ENCODE measurements at places on chromosomes 5 and 9.

DNA sequence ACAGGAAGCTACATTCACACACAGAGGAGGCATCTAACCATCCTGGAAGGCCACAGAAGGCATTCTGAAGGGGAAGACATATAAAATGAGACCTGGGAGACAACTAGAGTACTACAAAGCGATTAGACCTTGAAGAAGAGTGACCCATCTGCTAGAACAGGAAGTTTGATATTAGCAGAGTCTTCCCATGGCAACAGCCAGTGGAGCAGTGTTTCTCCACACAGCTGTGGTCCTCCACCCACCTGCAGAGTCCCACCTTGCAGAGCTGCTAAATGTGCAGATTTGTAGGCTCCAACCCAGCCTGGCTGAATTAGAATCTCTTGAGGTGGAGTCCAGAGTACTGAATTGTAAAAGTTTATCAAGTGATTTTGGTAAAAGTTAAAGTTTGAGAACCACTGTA is 267.0 kb downstream of the CETN3 start:
- no peak for DNase-seq

- DNase-seq: no peak
Observed at GRCh38 chr9:108640230-108640629, 215.6 kb downstream of the ACTL7B start.

DNA sequence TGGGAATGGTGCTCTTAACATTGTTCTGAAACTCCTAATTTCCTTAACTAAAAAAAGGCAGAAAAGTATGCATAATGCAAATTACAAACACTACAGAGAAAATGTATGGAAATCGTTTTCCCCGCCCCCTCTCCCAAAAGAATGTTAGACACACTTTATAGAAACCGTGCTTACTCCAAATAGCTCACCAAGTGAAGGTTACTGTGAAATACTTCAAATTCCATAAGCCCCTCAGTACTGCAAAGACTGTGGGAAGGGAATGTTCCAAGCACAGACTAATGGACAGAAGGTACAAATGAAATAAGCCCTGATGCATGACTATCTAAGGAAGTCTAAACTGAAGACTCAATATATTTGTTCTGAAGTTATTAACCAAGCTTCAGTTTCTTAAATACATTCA is 12.5 kb downstream of the MAPKAP1 start:
- DNase-seq: no peak

GRCh38 chr9:20407013-20407412 is 215.3 kb downstream of the MLLT3 start:
- DNase-seq: no peak

DNA sequence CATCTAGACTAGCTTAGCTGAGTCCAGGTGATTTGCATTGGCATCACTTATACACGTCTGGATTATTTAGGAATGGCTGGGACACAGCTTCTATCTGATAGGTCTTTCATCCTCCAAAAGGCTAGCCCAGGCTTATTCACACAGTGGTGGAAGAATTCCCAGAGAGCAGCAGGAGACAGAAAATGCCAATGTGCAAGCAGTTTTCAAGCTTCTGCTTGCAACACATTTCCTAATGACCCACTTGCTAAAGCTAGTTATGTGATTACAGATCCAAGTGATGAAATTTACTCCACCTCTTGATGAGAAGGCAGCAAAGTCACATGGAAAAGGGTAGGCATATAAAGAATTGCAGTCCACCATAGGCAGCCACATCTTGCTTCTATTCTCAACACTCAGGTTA is 44.2 kb upstream of the MAST4 start:
- no peak for DNase-seq

DNA sequence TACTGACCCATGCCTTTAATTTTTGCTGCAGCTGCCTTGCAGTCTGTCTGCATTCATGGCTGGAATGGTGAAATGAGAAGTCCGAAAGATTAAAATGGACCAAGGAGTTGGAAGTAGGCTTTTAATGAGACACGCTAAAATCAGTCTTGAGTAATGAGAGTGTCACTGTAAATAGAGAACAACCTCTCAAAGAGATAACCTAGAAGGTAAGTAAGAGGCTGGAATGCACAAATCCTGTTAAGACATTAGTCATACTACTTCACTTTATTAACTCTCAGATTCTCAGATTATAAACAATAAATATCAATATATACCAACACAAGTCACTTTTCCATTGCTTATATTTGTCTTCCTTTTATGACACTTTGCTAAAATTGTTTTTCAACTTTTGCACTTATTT is 880.6 kb upstream of the C9orf72 start:
- DNase-seq: no peak

DNA sequence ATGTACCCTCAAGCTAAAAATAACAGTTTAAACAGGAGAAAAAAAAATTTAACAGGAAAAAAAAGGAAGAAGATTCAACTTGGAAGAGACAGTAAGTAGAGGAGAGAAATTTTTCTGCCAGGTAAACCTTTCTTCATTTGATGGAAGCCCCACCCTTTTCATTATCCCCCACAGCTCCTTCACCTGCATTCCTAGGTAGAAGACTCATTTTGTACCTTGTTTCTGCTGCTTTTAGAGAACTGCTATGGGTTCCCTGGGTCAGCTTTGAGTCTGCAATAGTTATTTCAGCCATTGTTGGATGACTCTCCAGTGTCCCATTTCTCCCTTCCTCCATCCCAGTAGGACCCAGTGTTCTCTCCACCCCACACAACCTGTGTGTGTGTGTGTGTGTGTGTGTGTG is 74.1 kb upstream of the CPEB4 start:
- DNase-seq: no peak

DNA sequence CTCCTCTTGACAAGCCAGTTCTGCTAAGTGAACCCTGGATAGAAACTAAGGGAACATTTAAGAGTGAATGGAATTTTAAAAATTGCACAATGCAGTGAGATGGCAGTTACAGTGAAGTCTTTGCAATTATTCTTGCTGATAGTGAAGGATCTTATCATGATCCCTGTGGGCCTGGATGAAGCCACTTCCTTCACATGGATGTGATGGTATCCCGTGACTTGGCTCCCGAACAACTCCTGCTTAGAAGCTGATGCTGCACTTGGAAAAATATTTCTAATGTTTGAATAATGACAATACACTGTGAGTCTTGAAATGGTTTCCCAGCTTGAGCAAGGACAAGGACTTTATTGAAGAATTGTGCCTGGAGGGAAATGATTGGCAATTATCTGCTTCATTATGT is 49.2 kb upstream of the NTRK2 start:
- no peak for DNase-seq

- no peak for DNase-seq
Observed at GRCh38 chr5:57202811-57203210, 29.0 kb downstream of the GPBP1 start.

GRCh38 chr5:34582371-34582770 is 73.8 kb upstream of the RAI14 start:
- no peak for DNase-seq

DNA sequence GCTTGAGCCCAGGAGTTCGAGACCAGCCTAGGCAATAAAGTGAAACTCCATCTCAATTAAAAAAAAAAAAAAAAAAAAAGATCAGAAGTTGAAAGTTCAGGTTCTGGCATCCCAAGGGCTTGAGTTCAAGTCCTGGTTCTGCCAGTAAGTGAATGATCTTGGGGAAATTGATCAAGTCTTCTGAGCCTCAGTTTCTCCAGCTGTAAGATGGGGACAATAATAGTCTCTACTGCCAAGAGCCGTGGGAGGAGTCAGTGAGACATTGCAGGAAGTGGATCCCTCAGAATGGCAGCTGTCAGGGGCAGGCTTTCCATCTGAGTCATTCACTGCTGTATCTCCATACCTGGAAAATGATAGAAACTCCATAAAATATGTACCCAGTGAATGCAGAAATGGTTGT is 37.8 kb upstream of the FUBP3 start:
- DNase-seq: no peak

DNA sequence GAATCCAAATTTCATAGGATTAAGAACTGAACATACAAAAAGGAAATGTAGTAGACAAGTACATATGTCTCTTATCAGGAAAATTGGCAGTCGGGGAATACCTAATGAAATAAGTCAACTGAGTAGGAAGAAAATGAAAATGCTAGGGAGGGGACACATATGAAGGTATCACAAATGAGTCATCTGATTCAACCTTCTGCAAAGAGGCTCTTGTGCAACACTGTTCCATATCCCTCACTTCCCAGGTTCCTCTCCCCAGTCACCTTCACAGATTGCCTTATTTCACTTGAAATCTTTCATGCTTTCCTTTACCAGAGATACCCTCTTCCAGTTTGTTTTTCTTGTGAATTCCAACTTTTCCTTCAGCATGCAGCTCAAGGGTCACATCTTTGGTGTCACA is 139.0 kb downstream of the RFX3 start:
- DNase-seq: no peak

DNA sequence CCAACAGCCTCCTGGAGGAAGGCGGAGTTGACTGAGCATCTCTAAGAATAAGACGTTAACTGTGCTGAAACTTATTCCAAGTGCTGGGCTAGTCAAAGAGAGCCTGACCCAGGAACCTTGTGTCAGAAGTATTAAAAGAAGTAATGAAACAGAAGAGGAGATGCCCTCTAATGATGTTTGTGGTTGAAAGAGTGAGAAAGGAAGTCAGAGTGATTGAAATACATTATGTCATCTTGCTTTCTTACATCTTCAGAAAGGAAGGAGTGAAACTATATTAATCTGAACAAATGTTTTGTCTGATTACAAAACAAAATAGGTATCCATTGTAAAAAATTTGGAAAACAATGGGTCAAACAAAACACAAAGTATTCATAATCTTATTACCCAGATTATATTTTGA is 460.7 kb downstream of the NTRK2 start:
- no peak for DNase-seq

DNA sequence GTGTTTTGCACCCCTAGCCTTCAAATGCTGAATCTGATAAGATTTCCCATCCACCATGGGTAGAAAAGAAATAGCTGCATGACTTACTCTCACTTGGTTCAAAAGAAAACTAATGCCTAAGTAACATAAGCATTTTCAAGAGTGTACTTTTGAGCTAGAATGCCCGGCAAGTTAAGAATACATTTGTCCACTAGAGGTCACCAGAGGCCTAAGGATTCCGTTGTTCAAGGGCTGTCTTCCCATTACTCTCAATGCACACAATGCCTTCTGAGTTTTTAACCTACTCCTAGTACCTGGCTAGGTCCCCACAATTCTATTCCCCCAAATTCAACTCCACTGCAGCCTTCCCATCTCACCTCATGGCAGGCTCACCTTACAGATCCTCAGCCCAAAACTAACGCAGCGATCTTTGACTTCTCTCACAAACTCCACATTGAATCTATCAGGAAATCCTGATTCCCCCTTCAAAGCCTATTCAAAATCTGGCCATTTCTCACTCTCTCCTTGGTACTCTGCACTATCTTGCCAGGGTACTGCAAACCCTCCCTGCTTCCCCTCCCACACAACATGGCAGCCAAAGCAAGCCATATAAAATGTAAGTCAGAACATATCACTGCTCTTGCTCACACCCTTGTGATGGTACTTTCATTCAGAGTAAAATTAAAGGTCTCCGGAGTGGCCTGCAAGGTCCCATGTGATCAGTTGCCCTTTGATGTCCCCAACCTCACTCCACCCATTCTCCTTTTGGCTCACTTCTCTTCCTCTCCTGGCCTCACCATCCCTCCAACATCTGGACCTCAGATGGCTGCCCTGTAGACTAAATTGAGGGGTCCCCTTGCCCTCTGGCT is 13.4 kb downstream of the OXCT1 start:
- no peak for DNase-seq

DNA sequence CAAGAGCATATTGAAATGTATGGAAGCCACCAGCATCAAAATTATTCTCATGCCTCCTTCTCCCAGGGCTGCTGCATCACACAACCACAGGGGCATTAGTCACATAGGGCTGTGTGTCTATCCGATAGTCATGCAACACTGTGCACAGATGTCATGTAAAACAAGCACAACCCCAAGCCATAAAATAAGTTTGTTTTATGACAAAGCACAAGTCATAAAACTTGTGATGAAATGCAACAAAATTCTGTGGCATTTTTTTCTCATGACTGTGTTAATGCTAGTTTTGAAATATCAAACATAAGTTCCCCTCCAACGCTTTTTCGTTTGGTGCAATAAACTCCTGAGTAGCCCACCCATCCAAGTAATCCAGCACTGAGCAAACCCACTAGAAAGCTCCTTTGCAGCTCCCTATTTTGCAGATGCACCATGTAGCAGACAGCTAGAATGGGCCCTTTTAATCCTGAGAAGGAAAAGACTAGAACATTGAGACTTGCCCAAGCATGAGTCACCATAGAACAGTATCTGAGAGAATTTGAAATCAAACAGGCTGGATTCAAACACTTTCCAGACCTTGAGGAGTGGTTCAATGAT is 93.3 kb upstream of the ZNF366 start:
- no peak for DNase-seq

DNA sequence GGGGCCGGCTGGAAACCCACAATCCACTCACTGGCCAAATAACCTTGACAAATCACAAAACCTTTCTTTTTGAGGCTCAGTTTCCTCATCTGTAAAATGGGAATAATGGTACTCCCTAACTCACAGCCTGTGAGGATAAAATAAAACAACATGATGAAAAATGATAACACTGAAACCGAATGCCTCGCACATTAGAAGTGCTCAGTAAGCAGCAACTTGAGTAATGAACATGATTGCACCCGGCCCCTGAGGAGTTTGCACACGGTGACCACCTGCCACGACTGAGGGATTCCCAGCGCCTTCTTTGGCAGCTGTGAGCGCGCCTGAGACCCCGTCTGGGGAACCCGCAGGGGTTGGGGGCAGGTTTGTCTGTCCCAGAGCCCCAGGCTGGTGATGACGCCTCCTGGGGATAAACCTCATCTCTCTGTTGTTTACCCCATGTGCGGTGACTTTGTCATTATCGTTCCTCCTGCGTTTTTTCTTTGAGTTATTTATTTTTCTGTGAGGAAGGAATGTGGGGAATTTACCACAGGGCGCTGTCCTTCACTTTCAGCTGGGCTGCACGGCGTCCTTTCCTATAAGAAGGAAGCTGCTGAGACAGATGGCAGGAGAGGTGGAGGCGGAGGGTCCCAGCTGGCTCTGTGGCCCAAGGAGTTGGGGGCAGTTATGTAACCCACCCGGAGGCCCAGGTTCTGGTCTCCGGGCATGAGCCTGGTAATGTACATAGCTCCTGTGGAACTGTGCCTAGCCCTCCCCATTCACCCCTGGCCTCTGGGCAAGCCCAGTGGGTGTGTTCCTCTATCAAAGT is 3.0 kb upstream of the SYNPO start:
- DNase-seq: no peak

GRCh38 chr9:110499608-110500007 is 79.9 kb downstream of the SVEP1 start:
- no peak for DNase-seq

DNA sequence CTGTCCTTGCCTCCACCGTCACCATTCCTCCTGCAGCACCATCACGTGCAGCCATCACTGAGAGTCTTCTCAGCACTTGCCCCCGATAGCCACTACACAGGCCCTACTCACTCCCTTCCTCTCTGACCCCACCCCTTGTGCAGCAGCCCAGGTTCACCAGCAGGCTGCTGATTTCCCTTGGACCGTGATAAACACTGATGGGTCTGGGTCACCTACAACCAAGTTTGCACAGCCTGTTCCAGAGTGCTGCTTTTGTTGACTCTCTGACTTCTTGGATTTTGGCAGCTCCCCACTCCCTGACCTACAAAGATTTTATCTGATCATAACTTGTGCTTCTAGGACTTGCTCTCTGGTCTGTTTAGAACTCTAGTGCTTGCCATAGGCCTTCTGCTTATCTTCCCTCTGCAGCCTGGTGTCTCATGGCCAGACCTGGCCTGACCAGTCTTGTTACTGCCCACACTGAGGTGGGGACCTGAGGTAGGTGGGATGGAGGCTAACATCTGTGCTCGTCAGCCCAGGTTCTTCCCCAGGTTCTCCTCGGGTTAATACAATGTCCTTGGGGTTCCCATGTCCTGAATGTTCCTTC is 109.3 kb downstream of the TARS1 start:
- no peak for DNase-seq
